ENCODE measurements at places on chromosomes 11 and 22.

DNA sequence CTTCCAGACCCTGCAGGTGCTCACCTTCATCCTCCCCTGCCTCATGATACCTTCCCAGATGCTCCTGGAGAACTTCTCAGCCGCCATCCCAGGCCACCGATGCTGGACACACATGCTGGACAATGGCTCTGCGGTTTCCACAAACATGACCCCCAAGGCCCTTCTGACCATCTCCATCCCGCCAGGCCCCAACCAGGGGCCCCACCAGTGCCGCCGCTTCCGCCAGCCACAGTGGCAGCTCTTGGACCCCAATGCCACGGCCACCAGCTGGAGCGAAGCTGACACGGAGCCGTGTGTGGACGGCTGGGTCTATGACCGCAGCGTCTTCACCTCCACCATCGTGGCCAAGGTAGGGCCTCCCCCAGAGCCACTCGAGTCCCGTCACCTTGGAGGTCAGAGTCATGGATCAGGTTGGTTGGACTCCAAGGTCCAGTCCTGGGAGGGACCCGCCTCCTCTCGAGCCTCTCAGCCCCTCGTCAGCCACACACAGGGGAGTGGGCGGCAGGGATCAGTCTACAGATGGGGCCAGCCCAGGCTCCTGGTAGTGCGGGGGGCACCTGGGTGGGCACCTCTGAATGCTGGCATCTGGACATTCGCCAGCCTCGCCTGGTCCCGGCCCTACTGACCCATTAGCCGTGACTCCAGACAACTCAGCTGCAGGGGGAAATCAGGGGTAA, 34.8 kb upstream of the SLC22A12 start:
- no peak overlapping the region for H3K27ac ChIP-seq
- peaks cover 18% of the 10 kb centered on the region for H3K4me1 ChIP-seq
- H3K36me3 ChIP-seq = no peaks in the 10 kb centered on the region
- H3K4me3 ChIP-seq = no peak overlapping the region
- DNase-seq = no peak

GRCh38 chr11:102225689-102226568, 91.4 kb upstream of the BIRC3 start:
- DNase-seq = no peak
- H3K4me1 ChIP-seq = no peaks in the 10 kb centered on the region
- H3K27me3 ChIP-seq = peaks cover 22% of the 10 kb centered on the region

DNA sequence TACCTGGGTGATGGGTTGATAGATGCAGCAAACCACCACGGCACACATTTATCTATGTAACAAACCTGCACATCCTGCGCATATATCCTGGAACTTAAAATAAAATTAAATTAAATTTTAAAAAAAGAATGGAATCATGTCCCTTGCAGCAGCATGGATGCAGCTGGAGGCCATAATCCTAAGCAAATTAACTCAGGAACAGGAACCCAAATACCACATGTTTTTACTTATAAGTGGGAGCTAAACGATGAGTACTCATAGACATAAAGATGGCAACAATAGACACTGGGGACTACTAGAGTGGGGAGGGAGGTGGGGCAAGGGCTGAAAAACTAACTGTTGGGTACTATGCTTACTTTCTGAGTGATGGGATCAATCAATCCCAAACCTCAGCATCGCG, 40.9 kb downstream of the CWC15 start:
- no peaks in the 10 kb centered on the region for H3K36me3 ChIP-seq
- H3K4me1 ChIP-seq = no peaks in the 10 kb centered on the region
- H3K4me3 ChIP-seq = no peak overlapping the region
- H3K27me3 ChIP-seq = no peaks in the 10 kb centered on the region

- H3K27me3 ChIP-seq = peaks cover 3% of the 10 kb centered on the region
- H3K36me3 ChIP-seq = no peaks in the 10 kb centered on the region
- H3K4me1 ChIP-seq = no peaks in the 10 kb centered on the region
- H3K4me3 ChIP-seq = no peak overlapping the region
Observed at GRCh38 chr22:44311104-44311854, 1.5 kb downstream of the SHISAL1 start.

- H3K27me3 ChIP-seq = no peaks in the 10 kb centered on the region
- H3K36me3 ChIP-seq = no peaks in the 10 kb centered on the region
- no peak overlapping the region for H3K4me3 ChIP-seq
- DNase-seq = no peak
Observed at GRCh38 chr11:73585834-73586575, 11.9 kb downstream of the FAM168A start.

DNA sequence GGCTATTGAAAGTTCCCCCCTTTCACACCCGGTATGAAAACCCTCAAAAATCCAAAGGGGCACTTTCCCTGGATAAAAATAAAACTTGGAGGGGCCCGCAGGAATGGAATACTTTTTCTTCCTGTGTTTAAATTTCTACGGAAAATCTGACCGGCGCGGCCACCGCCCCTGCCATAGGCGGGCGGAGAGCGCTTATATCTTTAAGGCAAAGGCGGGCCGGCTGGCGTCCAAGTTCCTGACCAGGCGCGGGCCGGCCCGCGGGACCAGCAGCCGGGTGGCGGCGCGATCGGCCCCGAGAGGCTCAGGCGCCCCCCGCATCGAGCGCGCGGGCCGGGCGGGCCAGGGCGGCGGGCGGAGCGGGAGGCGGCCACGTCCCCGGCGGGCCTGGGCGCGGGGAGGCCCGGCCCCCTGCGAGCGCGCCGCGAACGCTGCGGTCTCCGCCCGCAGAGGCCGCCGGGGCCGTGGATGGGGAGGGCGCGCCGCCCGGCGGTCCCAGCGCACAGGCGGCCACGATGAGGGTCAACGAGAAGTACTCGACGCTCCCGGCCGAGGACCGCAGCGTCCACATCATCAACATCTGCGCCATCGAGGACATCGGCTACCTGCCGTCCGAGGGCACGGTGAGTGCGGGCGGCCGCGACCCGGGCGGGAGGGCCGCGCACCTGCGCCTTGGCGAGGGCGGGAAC, at the start of gene ANO1:
Gene ANO1, plus strand, starts transcription at position 223 of the 686 bp plus-strand sequence. Its CDS starts 290 bp downstream, at position 513.
- peaks cover 66% of the 10 kb centered on the region for H3K27me3 ChIP-seq
- H3K36me3 ChIP-seq = no peaks in the 10 kb centered on the region
- H3K4me3 ChIP-seq = no peak within 1 kb of the TSS
- peaks cover 11% of the 10 kb centered on the region for H3K4me1 ChIP-seq
- DNase-seq = no peak
- H3K27ac ChIP-seq = no peak within 1 kb of the TSS

DNA sequence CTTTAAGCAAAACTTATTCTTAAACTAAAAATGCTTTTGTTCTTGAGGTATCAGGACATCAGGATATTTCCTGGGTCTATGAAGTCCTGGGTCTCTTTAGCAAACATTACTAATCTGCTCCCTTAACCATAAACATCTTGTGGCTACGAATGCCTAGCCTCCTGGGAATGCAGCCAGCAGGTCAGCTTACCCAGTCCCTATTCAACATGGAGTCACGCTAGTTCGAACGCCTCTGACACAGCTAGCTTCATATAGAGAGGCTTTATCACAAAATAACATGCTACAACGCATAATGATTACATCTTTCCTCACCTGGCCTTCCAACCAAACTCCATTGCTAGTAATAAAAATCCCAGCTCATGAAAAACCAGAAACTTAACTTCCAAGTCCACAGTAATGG, 17.5 kb upstream of the FIBIN start:
- no peak overlapping the region for H3K4me3 ChIP-seq
- H3K27ac ChIP-seq = no peak overlapping the region
- H3K4me1 ChIP-seq = no peaks in the 10 kb centered on the region
- no peaks in the 10 kb centered on the region for H3K36me3 ChIP-seq
- no peak for DNase-seq

DNA sequence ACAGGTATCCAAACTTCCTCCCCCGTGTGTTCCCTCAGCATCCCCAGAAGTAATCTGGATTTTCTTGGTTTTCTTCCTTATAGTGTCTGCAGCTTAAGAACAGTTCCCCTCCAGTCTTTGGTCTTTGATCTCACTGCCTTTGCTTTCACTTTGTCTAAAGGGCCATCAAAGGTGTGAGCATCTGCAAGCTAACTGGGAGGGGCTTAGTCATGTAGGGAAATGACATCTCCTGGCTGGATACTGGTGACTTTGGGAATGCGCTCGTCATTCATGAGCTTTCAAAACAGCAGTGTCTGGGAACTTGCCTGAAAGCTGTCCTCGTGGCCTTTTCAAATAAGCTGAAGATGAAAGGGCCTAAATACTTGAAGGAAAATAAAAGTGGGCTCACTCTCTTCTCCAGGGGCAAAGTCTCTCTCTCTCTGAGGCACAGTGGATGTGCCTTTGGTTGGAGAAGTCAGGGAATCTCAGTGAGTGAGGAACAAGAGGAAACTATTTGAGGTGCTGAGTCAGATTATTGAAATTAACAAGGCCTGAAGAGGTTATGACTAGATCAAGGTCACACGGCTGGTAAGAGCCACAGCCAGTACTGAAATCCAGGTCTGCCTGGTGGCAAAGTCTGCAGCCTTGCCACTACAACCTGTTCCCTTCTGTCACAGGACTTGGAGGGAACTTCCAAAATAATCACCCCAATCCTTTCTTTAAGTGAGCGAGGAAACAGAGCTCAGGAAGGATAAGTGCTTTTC, 45.6 kb upstream of the TENM4 start:
- no peak overlapping the region for H3K27ac ChIP-seq
- H3K4me3 ChIP-seq = no peak overlapping the region
- H3K36me3 ChIP-seq = no peaks in the 10 kb centered on the region
- H3K27me3 ChIP-seq = peaks cover 5% of the 10 kb centered on the region
- DNase-seq = no peak

DNA sequence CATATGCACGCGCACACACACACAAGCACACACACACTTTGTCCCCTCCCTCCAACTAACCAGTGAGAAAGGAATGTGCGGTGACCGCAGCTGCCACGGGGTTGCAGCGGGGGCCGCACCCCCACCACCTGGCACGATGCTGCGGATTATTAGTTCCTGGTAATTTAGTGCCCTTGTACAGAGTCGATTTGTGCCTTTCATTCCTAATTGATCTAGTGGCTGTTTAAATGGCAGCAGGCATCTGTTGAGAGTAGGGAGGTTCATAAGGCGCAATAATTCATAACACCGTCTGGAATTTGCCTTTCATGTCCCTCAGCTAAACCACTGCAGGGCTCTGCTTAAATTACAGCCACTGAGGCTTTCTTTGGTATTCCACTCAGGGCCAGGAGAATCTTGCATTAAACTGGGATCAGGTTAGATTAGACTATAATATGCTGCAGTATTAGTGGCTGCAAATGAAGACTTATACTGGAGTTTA, 113.7 kb downstream of the FEZ1 start:
- H3K36me3 ChIP-seq = no peaks in the 10 kb centered on the region
- H3K4me1 ChIP-seq = no peaks in the 10 kb centered on the region
- no peak overlapping the region for H3K27ac ChIP-seq
- H3K27me3 ChIP-seq = peaks cover 11% of the 10 kb centered on the region
- no peak for DNase-seq

- H3K27ac ChIP-seq = no peak overlapping the region
- no peak overlapping the region for H3K4me3 ChIP-seq
Observed at GRCh38 chr11:786235-787083, 3.4 kb downstream of the CEND1 start.

DNA sequence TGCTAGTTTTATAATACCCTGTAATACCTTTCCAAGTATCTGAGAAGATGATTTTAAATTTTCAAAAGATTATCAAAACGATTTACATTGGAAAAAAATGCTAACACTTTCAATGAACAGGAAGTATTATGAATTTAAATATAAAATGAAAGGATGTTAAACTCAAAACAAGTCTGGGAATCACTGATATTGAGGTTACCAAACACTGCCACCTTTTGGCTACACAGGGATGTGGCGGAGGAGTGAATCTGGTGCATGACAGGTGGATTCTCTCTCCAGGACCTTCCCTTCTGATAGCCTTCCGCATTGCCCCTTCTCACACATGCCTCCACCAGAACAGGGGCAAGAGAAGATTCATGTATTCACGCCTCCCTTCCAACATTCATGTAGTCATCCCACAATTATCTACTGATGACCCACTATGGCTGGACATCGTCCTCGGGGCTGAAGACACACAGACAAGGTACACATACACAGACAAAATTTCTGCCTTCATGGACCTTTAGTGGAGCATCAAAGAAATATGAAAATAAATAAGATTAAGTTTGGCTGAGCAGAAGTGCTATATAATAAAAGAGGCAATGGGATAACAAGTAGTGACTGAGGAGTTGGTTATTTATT, 34.7 kb downstream of the ATG16L2 start:
- no peaks in the 10 kb centered on the region for H3K27me3 ChIP-seq
- H3K27ac ChIP-seq = peak overlapping the region; percentile 20
- peaks cover 17% of the 10 kb centered on the region for H3K4me1 ChIP-seq
- no peak overlapping the region for H3K4me3 ChIP-seq
- H3K36me3 ChIP-seq = peaks cover 45% of the 10 kb centered on the region
- no peak for DNase-seq

DNA sequence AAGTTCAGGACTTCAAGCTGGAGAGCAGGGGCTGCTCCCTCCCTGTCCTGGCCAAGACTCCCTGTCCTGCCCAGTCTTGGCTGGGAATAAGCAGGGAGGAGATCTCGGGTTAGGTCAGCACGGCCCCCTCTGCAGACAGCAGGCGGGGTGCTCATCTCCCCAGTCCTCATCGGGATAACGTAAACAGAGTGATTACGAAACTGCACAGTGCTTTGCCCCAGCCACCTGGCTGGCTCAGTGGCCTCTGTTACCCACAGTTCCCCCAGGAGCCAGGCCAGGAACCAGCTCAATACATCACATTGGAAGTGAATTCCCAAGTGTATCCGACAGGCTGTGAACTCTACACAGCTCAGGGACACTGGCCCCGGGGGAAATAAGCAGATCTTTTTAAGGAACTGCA, 42.7 kb upstream of the KCNJ11 start:
- no peak overlapping the region for H3K4me3 ChIP-seq
- no peak for DNase-seq
- no peaks in the 10 kb centered on the region for H3K36me3 ChIP-seq
- H3K27me3 ChIP-seq = no peaks in the 10 kb centered on the region

GRCh38 chr11:111357150-111358037, 21.7 kb downstream of the POU2AF1 start:
- peaks cover 47% of the 10 kb centered on the region for H3K4me1 ChIP-seq
- H3K27ac ChIP-seq = no peak overlapping the region
- DNase-seq = no peak
- H3K27me3 ChIP-seq = no peaks in the 10 kb centered on the region
- peaks cover 52% of the 10 kb centered on the region for H3K36me3 ChIP-seq

- peak overlapping the region; percentile 95 for H3K27ac ChIP-seq
- DNase-seq = no peak
- H3K27me3 ChIP-seq = no peaks in the 10 kb centered on the region
Observed at GRCh38 chr11:111176603-111177002, 68.9 kb upstream of the POU2AF2 start.

DNA sequence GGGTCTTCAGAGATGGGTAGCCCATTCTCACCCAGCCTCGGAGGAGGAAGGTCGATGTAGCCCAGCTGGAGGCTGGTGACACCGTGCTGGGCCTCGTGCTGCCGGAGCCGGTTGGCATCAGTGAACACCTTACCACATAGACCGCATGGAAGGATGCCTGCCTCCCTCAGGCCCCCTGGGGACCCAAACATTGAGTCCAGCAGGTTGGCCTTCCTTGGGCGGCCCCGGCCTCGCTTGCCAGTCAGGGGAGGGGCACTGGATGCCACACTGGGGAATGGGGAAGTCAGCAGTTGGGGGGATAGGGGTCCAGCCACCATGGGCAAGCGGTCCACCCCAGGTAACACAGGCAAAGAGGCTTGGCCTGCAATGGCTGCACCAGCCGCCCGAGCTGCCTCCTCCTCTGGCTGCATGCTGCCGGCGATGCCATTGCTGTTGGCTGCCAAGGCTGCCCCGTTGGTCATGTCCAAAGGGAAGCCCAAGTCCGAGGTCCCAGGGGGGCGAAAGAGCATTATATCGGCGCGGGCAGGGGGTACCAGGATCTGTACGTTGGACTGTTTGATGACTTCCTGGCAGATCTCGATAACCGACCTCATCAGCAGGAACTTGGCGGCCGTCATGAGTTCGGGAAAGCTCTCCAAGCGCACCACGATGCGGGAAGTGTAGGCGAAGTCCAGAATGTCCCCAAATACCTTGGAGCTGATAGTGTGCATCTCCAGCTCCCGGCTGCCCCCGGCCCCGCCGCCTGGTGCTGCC, 1.4 kb downstream of the PATZ1 start:
- no peaks in the 10 kb centered on the region for H3K27me3 ChIP-seq
- H3K4me1 ChIP-seq = peaks cover 61% of the 10 kb centered on the region
- peaks cover 14% of the 10 kb centered on the region for H3K36me3 ChIP-seq
- peak overlapping the region; percentile 98 for H3K27ac ChIP-seq

All from naive B cell (primary cell).